NCI-H2081 (cell line): ENCODE measurements at places on chromosomes 5 and 9.
A peak's percentile ranks its signal among the peaks of the same experiment; 100 is the strongest.

DNA sequence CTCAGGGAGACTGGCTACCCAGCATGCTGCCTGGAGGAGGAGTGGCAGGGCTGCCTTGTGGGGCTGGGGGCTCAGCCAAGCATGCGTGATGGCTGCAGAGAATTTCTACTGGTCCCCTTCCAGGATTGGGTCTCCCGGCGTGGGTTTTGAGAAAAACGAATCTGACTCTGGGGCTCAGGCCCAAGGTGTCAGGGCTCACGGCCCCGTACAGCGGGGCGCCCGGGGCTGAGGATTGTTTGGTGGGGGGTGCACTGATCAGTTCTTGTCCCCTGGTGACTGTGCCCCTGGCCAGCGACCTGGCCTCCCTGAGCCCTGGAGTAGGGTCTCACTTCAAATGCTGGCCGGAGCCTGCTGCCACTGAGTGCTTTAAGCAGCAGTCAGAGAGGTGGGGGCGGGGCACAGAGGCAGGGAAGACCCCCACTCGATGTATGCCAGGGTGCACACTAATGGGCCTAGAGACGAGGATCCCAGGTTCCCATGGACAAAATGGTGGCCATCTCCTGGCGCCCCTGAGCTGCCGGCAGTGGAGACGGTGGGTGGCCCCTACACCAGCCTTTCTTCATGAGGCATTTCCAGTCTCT, 45.5 kb upstream of the RNU6ATAC start:
- no peak for DNase-seq

DNA sequence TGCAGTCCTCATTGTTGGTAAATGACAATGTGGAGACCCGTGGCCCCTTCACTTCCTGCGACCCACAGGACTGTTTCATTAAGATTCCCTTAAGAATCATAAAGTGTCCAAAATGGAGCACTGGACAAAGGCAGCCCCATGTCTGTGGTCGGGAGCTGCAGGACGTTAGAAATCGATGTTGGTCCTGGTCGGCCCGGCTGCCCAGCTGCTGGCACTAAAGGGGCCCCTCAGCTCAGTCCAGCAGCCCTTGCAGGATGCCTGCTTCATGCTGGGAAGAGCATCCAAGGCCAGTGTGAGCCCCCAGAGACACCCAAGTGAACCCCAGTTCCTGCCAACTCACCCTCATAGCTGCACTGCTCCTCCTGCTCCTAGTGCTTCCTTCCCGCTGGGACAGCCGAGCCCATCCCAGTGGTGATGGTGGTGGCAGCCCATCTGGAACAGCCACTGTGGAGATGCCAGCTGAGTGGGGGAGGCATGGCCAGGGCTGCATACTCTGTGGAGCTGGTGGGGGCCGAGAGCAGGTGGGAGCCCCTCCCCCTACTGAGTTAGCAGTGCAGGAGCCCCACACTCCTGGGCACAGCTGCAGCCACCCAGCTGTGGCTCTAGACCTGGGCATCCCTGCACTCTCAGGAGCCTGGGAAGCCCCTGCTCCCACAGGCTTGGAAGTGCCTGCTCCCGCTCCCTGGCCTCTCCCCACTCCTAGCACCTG, 168.0 kb upstream of the IRX2 start:
- DNase-seq, result no peak

DNA sequence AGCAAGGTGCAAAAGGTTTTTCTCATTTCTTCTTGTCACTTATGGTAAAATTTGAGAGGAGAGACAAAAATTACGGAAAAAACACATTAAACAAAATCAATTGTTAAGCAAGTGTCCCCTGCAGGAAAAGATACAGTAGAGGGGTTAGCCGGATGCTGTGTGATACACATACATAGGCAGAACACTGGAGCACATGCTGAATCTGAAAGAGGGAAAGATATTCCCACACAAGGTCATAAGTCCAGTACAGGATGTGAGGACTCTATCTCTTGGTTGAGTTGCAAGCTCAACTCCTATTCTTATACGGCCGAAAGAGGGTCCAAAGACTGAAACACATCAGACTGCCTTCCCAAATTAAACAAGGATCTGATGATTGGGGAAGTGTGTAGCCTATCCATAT, 427.5 kb upstream of the NUDT12 start:
- DNase-seq, result no peak

DNA sequence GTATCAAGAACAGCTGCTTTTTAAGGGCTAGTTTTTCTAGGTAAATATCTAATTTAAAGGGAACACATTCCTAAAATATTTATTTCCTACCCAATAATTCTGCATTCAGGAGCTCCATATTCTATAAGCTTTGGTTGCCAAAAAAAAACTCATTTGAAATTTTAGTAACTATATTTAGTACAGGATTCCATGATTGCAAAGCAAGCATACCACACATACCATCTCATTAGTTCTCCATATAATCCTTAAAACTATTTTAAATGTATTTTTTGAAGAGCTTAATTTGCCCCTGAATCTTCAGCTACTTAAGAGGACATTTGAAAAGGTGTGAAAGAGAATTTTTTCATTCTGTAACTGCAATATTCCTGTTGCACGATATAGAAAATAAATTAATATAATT, 877.0 kb downstream of the NR2F1-AS1 start:
- DNase-seq, result no peak

- no peak for DNase-seq
Measured at GRCh38 chr5:163661360-163661759, 155.9 kb downstream of the MAT2B start.

GRCh38 chr5:135253601-135254178, 145.3 kb downstream of the MACROH2A1 start:
- DNase-seq, result no peak

GRCh38 chr5:68046445-68046844, 169.1 kb upstream of the PIK3R1 start:
- DNase-seq, result no peak

DNA sequence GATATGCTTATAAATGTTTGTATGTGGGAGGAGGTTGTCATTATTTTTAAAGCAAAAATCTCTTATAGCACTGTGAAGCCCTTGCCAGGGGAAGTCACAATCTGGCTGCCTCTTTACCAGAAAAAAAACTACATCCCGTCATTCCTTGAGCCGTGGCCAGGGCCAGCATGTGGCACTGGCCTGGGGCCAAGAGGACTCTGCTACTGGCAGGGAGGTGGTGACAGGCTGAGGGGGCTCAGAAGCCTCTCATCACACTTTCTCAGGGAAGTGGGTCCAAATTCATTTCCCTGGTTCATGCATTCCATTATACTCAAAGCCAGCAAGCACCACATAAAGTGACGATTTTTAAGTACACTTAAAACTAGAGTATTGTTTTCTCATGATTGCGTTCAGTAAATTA, 457.3 kb downstream of the ZNF608 start:
- DNase-seq, result peak; percentile 18

DNA sequence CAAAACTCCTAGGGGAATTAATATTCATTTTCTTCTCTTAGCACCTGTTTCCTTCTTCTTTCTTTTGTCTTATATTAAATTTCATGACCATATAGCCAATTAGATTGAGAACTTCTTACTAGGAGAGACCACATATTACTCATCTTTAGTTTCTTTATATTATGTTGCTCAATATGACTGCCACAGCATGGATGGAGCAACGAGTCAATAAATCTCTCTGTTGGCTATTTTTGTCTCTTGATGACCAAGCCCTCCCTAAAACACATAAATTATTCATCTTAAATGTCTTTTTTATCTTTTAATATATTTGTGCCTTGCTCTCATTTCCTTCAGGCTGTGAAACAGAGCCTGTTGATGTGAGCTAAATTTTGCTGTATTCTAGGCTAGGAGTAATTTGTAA, 123.0 kb downstream of the ADAMTSL1 start:
- DNase-seq, result no peak

DNA sequence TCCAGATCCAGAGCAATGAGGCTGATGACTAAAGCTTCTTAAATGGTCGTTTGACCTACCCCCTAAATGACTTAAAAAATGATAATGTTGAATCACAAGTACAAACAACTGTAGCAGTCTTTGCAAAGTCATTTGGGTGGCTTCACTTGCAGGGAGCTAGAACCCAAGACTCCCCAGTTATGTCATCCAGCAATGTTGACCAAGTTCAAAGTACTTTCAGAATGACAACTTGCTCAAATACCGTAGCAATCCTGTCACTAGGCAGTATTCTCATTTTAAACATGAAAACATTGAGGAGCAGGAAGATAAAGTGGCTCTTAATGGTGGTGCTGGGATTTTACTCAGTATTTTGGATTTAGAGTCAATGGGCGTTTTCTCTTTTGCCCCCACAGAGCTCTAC, 1217.0 kb upstream of the DMAC1 start:
- no peak for DNase-seq

- DNase-seq, result no peak
Measured at GRCh38 chr9:116576386-116576785, 110.7 kb upstream of the TRIM32 start.

GRCh38 chr9:133683586-133684120, 47.5 kb downstream of the DBH start:
- no peak for DNase-seq

DNA sequence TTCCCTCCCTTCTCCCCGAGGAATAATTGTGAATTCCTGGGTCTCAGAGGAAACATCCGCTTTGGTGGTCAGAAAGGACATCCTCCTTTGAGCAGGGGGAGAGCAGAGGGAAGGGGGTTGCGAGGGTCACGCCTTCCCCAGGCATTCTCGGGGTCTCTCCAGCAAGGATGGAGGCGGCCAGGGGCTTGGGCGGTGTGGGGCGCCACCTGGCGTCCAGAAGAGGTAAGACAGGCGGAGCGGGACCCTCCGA, 129.1 kb downstream of the KCNIP1 start:
- peak; percentile 2 for DNase-seq

GRCh38 chr5:9165546-9165945, 380.3 kb downstream of the SEMA5A start:
- no peak for DNase-seq

DNA sequence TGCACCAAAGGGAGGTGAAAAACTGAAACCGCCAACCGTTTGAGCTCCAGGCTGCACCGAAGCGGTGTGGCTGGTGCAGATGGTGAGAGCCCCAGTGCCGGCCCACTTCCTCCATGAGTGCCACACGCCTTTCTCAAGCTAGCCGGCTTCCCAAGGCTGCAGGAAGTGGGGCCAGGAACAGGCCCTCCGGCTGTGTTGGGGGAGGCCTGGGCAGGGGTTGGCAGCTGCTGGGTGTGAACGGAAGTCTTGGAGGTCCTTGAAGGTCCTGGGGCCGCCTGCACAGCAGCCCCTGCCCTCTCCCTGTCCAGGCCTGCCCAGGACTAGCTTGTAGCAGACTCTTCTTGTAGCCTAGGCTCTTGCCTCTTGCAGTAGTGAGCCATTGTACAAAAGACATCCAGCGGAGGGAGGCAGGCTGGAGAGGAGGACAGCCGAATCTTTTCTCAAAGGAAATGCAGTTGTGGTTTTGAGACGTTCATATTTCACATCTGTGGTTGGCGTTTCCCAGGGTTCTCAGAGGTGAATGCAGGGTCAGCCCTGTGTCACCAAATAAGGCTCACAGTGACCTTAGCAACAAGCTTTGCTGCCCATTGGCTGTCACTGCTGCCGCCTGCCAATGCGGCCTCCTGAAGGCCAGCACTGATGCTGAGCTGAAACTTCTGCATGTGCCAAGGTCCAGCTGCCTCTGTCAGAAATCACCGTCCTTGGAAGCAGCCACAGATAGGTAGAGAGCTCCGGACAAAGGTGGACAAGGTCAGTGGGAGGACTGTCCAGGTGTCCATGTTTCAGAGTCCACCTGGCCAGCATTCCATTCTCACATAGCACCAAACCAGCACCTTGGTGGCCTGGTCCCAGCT, 23.9 kb downstream of the IRF1 start:
- no peak for DNase-seq

GRCh38 chr9:75455444-75455921, 367.2 kb downstream of the OSTF1 start:
- DNase-seq, result no peak

DNA sequence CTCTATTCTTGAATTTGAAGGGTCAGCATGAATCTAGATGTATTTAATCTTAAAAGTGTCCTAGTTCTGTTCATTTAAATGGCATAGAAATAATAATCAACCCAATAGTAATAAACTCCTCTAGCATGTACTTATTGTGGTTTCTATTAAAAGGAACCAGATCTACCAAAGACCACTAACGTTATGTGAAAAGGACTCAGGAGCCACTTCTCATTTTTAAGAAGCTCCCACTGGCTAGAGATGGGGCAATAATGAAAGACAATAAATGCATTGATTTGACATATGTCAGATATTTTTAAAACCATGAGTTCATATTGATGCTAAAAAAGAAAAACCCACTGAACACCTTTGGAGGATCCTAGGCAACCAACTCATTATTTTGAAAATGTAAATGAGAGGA, 191.9 kb downstream of the ATP10B start:
- DNase-seq, result no peak

GRCh38 chr5:33257807-33258429, 182.8 kb upstream of the TARS1 start:
- no peak for DNase-seq

DNA sequence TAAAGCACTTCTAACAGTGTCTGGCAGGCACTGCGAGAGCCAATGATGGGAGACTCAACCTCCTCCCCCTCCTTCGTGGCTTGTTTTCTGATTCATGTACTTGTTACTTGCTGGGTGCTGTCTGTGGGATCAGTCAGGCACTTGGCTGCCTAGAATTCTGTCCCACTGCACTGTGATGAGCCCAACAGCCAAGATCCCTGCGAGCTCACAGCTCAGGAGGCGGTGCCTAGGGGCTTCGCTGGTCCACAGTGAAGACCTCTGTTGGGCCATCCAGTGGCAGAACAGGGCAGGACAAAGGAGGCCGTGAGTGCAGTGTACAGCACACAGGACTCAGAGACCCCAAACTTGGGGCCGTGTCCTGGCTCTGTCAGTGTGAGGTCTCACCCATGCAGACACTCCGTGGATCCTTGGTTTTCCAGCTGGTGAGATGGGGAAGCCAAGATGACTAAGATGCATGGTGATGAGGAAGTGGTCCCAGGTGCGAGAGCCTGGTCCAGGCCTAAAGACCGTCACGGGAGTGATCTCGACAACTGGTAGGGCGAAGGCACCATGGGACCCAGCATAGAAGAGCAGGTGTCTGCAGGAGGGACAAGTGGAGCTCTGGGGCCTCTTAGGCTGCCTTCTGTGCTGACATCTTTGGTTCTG, 19.5 kb downstream of the MYMK start:
- DNase-seq, result no peak

DNA sequence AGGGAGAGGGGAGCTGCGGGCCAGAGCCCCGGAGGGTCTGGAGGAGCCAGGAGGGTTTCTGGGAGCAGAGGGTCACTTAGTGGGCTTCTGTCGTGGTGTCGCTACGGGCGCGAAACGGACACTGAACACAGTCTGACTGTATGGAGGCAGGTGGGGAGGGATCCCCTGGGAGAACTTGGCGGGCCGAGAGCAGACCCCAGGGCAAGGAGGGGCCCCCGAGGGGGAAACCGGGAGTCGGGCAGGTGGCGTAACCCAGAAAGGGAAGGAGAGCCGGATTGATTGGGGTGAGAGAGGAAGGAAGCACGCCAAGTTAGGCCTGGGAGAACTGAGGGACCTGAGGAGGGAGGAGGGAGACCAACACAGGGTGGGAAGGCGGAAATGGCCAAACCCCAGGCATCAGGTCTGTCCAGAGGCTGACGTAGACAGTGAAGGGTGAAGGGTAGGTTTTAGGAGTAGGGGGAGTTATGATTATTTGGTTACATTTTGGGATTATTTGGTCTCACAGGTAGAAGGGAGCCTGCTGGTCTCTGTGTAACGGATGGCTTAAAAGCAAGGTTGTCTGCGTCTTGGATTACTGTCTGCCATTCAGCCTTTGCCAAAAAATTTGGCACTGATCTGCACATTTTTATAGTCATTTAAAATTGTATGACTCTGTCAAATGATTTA, 3.3 kb upstream of the MSMP start:
- peak; percentile 73 for DNase-seq

GRCh38 chr5:87029951-87030350, 237.7 kb upstream of the RASA1 start:
- no peak for DNase-seq
